ENCODE measurements at places on chromosomes 11 and 22. TPM values are rescaled to one million over a fixed set of nuclear protein-coding genes. Genes with fewer than 3 reads are reported as not detected.

GRCh38 chr11:6646576-6646917, 9.1 kb downstream of the DCHS1 start:
- no peak overlapping the region for H3K27ac ChIP-seq
- H3K27me3 ChIP-seq, result peaks cover 37% of the 10 kb centered on the region
- no peak overlapping the region for H3K4me3 ChIP-seq
- no peaks in the 10 kb centered on the region for H3K36me3 ChIP-seq
- no peaks in the 10 kb centered on the region for H3K4me1 ChIP-seq
- no peak for DNase-seq

- no peak for DNase-seq
- H3K4me1 ChIP-seq, result no peaks in the 10 kb centered on the region
- no peak overlapping the region for H3K4me3 ChIP-seq
- no peaks in the 10 kb centered on the region for H3K36me3 ChIP-seq
- H3K27ac ChIP-seq, result no peak overlapping the region
These were observed 9.6 kb downstream of the P2RY2 start for GRCh38 chr11:73227571-73228211.

DNA sequence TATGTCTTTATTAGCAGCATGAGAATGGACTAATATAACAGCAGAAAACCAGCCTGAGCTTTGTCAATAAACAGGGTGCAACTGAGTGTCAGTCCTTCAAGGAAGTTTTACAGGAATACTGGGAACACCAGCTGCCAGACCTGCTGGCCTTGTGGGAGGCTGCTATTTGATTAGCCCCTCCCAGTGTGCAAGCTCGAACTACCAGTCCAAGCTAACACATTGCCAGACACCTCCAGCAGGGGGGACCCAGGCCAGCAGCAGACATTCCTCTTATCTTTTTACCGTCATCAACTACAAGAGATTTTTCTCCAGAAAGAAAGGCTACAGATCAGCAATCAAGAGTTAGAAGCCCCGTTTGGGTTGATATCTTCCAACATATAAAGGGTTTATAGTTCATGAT, 942.8 kb upstream of the TENM4 start:
- no peak for DNase-seq
- H3K4me3 ChIP-seq, result no peak overlapping the region
- H3K4me1 ChIP-seq, result no peaks in the 10 kb centered on the region
- no peaks in the 10 kb centered on the region for H3K27me3 ChIP-seq

DNA sequence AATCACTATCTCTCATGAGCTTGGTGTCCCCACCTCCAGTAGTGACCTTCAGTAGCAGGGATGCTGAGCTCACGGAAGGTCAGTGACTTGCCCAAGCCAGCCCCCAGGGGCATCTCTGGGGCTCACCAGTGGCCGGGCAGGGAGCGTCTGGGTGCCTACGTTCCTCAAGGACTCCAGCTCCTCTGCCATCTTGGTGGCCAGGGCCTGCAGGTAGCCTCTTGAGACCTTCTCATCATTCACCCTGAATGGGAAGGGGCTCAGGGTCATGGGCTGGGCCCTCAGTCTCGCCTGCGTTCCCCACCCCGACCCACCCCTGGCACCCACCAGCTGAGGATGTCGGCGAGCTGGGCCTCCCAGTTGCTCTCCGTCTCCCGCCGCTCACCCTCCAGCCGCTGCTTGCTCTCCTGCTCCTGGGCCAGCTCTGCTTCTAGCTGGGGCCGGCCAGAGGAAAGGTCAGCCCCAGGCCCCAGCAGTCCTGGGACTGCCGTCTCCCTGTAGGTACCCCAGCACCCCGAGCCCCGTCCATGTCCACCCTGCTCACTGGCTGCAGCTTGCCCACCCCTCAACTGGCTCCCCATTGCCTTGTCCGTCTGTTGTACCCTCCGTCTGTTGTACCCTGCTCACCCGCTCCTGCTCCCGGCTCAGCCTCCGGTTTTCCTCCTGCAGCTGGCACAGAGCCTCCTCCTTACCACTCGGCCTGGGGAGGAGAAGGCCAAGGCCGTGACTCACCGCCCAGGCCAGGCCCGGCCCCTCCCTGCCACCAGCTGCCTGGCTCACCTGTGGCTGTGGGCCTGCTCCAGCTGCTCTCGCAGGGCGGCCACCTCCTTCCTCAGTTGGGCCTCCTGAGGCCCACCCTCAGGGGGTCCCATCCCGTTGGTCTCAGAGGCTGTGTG, 9.5 kb downstream of the CDC42BPG start:
- no peak overlapping the region for H3K4me3 ChIP-seq
- DNase-seq, result no peak
- peak overlapping the region; percentile 59 for H3K27ac ChIP-seq
- H3K36me3 ChIP-seq, result no peaks in the 10 kb centered on the region
- peaks cover 18% of the 10 kb centered on the region for H3K4me1 ChIP-seq
- H3K27me3 ChIP-seq, result no peaks in the 10 kb centered on the region

DNA sequence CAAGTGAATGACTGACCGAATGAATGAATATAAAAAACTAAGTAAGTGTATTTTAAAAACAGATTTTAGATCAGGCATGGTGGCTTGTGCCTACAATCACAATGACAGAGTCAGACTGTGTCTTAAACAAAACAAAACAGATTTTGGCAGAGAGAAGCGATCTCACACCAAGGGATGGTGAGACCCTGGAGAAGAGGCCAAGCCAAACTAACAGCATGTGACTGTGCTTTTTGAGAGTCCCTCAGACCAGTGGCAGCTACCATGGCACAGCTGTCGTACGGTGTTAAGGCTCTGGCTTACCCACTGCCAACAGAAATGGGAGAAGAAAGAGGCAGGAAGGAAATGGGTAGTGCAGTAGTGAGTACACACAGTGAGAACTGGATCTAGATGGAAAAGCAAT, 60.6 kb downstream of the SGSM3 start:
- peaks cover 7% of the 10 kb centered on the region for H3K36me3 ChIP-seq
- no peak for DNase-seq
- H3K27ac ChIP-seq, result no peak overlapping the region
- H3K4me3 ChIP-seq, result no peak overlapping the region
- no peaks in the 10 kb centered on the region for H3K27me3 ChIP-seq
- H3K4me1 ChIP-seq, result no peaks in the 10 kb centered on the region

- peaks cover 3% of the 10 kb centered on the region for H3K27me3 ChIP-seq
- H3K4me3 ChIP-seq, result no peak overlapping the region
- H3K36me3 ChIP-seq, result no peaks in the 10 kb centered on the region
- no peak overlapping the region for H3K27ac ChIP-seq
- no peak for DNase-seq
These were observed 600.0 kb downstream of the BRD1 start for GRCh38 chr22:49227670-49228069.

DNA sequence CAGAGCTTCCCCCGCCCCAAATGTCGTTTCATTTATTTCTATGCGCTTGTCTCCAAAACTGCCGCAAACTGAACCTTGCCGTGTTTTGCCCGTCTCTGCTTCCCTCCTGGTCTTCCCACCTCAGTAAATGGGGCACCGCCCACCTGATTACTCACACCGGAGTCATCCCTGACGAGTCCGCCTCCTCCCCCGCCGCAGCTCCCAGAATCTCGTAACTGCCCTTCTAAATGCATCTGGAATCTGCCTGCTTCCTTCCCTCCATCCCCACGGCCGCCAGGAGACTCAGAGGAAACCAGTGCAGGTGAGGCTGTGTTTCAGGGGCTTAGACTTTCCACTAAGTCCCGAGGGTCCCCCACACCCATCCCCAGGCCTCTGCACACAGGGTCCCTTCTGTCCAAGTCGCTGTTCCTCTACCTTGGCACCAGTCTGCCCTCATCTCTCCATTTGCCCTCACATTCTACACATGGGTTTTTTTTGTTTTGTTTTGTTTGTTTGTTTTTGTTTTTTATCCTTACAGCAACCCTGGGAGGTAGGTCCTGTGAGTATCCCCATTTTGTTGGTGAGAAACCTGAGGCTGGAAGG, 62.6 kb upstream of the PHF21B start:
- H3K36me3 ChIP-seq, result no peaks in the 10 kb centered on the region
- no peaks in the 10 kb centered on the region for H3K27me3 ChIP-seq
- peaks cover 10% of the 10 kb centered on the region for H3K4me1 ChIP-seq
- H3K27ac ChIP-seq, result no peak overlapping the region

DNA sequence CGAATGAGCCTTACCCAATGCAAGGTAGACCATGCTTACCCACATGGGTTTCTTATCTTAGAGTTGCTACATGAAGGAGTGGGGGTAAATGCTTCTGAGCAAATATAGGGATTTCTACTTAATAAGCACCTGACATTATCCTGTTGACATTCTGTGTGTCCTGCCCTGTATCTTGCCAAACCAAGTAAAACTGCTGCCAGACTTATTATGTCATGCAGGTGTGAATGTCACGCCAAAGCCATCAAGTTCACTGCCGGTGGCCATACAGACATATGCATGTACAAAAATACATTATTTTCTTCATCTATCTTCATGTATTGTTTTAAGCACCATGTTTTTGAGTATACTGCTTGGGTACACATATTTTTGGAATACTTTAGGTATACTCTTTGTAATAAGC, 70.2 kb downstream of the NOX4 start:
- no peaks in the 10 kb centered on the region for H3K4me1 ChIP-seq
- H3K36me3 ChIP-seq, result no peaks in the 10 kb centered on the region
- no peak for DNase-seq
- H3K27ac ChIP-seq, result no peak overlapping the region

GRCh38 chr11:119789766-119790407, 60.9 kb upstream of the NECTIN1 start:
- no peak overlapping the region for H3K4me3 ChIP-seq
- peaks cover 10% of the 10 kb centered on the region for H3K4me1 ChIP-seq
- H3K36me3 ChIP-seq, result no peaks in the 10 kb centered on the region
- no peak overlapping the region for H3K27ac ChIP-seq
- H3K27me3 ChIP-seq, result no peaks in the 10 kb centered on the region

DNA sequence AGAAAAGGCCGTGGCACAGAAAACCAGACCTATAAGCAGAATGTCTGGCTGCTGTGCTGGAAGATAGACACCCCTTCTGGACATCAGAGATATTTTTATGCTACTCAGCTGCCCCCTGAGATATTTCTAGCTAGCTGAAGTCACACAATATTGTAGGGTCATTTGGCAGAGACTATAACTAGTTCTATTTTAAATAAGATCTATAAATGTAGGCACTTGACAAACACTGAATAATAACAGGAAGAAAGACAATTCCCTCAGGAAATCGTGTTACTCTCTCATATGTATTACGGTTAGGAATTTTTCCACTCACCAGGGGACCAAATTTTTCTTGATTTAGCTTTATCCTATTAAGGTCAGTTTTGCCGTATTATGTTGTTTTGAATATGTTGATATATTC, 845.4 kb downstream of the OPCML start:
- no peaks in the 10 kb centered on the region for H3K27me3 ChIP-seq
- H3K36me3 ChIP-seq, result no peaks in the 10 kb centered on the region
- DNase-seq, result no peak
- no peak overlapping the region for H3K4me3 ChIP-seq

GRCh38 chr11:131748151-131749050, 378.0 kb downstream of the NTM start:
- no peaks in the 10 kb centered on the region for H3K36me3 ChIP-seq
- H3K27ac ChIP-seq, result no peak overlapping the region
- no peak for DNase-seq
- peaks cover 5% of the 10 kb centered on the region for H3K27me3 ChIP-seq
- H3K4me1 ChIP-seq, result no peaks in the 10 kb centered on the region
- H3K4me3 ChIP-seq, result no peak overlapping the region

SYT12 gene
- 0.62 TPM for total RNA-seq

SLC22A9 gene
- not detected for total RNA-seq

CLDN5 gene
- total RNA-seq, result 0.18 TPM

SCGB1C1 gene
- not detected for total RNA-seq

MMP13 gene
- 0.15 TPM for total RNA-seq

MRGPRX4 gene
- not detected for total RNA-seq

MRE11 gene
- 35.0 TPM for total RNA-seq

TMEM45B gene
- total RNA-seq, result 2.6 TPM
